Hepatocyte (in vitro differentiated cells): ENCODE measurements at places on chromosomes 4 and X. TPM values are rescaled to one million over a fixed set of nuclear protein-coding genes. Genes with fewer than 3 reads are reported as not detected.
A peak's percentile ranks its signal among the peaks of the same experiment; 100 is the strongest.

Gene FOXR2
- total RNA-seq: not detected in 2 replicates

Gene SLC9A6
- 12.8 and 21.6 TPM in 2 replicates for total RNA-seq

Gene COL4A5
- total RNA-seq: 95.0 and 99.0 TPM in 2 replicates

Gene PAGE4
- 1.0 TPM in 1 of 2 replicates, not detected in the other for total RNA-seq

- H3K36me3 ChIP-seq: no peaks in the 10 kb centered on the region
- no peak for DNase-seq
- no peak overlapping the region for H3K27ac ChIP-seq
- no peak overlapping the region for H3K4me3 ChIP-seq
These were observed 7.6 kb downstream of the PLXNB3 start for GRCh38 chrX:153771415-153772315.

- no peak for DNase-seq
- H3K36me3 ChIP-seq: no peaks in the 10 kb centered on the region
- H3K27me3 ChIP-seq: no peaks in the 10 kb centered on the region
- no peak overlapping the region for H3K4me3 ChIP-seq
- H3K4me1 ChIP-seq: peaks cover 10% of the 10 kb centered on the region
These were observed 174.5 kb downstream of the SMIM20 start for GRCh38 chr4:26088433-26088928.

GRCh38 chr4:42329421-42329820 is 67.9 kb upstream of the SHISA3 start:
- H3K27me3 ChIP-seq: no peaks in the 10 kb centered on the region
- H3K4me1 ChIP-seq: no peaks in the 10 kb centered on the region
- H3K36me3 ChIP-seq: no peaks in the 10 kb centered on the region

DNA sequence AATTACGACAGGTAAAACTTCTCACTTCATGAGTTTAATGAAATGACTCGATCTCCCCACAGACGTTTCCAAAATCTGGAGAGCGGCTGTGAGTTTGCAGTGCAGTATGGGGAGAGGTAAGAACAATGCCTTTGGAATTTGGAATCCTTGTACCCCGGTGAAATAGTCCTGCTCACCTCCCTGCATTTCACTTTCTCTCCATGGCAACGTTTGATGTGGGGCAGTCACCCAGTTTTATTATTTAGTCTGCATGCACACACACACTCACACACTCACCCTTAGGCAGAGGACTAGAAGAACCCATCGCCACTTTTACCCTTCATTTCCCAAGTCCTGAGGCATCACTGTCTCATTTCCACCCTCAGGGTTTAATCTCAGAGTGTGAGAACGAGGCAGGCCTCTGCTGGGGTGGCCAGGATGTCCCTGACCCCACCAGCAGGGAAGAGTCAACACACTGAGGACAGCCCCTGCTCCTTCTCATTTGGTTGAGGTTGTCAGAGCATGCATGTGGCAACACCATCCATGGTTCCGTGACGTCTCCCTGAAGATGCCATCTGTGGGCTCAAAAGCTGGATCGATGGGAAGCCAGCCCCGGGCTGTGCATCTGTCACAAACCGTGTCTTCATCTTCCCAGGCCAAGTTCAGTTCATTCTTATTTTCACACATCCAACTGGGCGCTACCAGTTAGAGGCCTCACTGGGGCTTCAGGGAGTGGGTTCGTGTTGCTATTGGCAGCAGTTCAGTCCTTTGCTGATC is 119.8 kb upstream of the TRIM2 start:
- H3K27ac ChIP-seq: no peak overlapping the region
- no peak for DNase-seq
- H3K27me3 ChIP-seq: no peaks in the 10 kb centered on the region
- no peaks in the 10 kb centered on the region for H3K36me3 ChIP-seq

DNA sequence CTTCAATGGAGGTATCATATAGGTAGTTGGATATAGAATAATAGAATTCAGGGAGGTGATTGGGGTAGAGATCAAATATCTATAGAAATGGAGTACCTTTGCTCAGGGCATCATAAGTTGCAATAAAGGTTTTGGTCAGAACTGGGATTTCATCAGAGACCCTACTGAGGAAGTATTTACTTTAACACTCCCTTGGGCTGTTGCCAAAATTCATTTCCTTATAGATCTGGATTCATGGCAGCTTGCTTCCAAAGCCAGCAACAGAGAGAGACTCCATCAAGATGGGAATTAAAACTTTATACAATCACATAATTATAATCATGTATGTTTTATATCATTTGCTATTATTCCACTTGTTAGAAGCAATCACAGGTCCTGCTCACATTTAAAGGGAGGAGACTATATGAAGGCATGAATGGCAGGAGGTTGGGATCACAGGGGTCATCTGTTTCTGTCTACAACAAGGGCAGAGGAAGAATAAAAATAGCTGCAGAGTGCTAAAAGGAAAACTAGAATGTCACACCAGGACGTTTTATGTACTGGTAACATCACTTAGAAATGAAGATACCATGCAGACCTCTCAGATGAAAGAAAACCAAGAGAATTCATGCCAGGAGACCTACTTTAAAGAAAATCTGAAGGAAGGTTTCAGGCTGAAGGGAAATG is 902.1 kb upstream of the LCORL start:
- no peak overlapping the region for H3K4me3 ChIP-seq
- H3K27me3 ChIP-seq: no peaks in the 10 kb centered on the region
- H3K36me3 ChIP-seq: no peaks in the 10 kb centered on the region
- no peak overlapping the region for H3K27ac ChIP-seq
- H3K4me1 ChIP-seq: no peaks in the 10 kb centered on the region

DNA sequence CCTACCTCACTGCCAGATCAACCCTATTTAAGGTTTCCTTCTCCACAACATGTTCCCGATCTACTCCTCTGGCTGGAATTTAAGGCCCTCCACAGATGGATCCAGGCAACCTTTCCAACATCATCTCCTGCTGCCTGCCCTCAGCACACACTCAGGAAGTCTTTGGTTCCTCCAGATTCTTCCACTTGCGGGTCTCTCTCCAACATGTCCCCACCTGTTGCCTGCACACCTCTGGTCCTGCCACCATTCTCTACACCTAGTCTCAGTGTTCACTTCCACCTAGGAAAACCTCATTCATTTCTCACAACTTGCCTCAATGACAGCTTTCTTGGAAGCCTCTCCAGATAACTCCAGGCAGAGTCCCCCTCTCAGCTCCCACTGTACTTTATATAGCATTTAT is 80.1 kb downstream of the RTL5 start:
- H3K4me3 ChIP-seq: no peak overlapping the region
- H3K27me3 ChIP-seq: no peaks in the 10 kb centered on the region
- no peaks in the 10 kb centered on the region for H3K4me1 ChIP-seq
- H3K36me3 ChIP-seq: no peaks in the 10 kb centered on the region
- no peak overlapping the region for H3K27ac ChIP-seq
- no peak for DNase-seq

DNA sequence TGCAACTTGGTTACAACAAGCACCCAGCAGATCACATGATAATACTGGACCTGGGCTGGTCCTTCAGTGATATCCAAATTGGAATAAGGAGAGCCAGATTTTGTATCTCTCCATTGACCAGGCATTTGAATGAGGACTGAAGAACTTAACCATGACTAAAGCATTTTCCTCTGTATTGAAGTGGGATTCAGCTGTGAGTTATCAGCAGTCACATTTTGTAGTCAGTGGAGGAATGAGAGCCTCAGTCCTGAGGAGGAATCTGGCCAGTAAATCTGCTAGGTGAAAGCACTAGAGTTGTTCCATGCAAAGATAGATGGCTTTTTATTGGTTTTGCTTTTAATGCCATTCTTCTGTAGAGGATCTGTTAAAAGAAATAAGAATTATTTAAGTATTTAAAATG is 1506.0 kb downstream of the PCDH7 start:
- no peaks in the 10 kb centered on the region for H3K4me1 ChIP-seq
- no peaks in the 10 kb centered on the region for H3K27me3 ChIP-seq
- DNase-seq: no peak
- H3K36me3 ChIP-seq: no peaks in the 10 kb centered on the region

- H3K4me3 ChIP-seq: no peak overlapping the region
- no peaks in the 10 kb centered on the region for H3K27me3 ChIP-seq
- H3K36me3 ChIP-seq: no peaks in the 10 kb centered on the region
- peak overlapping the region; percentile 38 for H3K27ac ChIP-seq
These were observed 367.0 kb downstream of the BCOR start for GRCh38 chrX:39730662-39731329.

- no peaks in the 10 kb centered on the region for H3K27me3 ChIP-seq
- no peak overlapping the region for H3K27ac ChIP-seq
- DNase-seq: no peak
- H3K4me3 ChIP-seq: no peak overlapping the region
- H3K36me3 ChIP-seq: no peaks in the 10 kb centered on the region
- H3K4me1 ChIP-seq: no peaks in the 10 kb centered on the region
These were observed 280.7 kb downstream of the RAPGEF2 start for GRCh38 chr4:159383562-159383931.

DNA sequence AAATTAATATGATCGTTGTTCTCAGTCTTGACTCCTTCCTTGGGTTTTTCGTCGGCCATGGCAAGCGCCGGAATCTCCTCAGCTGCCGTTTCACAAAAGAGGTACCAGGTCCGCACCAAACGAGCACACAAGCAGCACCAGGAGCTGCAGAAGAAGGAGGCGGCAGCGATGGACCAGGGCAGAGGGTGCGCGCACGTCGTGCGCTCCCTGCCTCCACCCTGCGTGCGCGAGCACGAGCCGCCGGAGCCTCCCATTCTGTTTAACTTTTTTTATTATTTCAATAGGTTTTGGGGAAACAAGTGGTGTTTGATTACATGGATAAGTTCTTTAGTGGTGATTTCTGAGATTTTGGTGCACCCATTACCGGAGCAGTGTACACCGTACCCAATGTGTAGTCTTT is 158.2 kb downstream of the PLS3 start:
- no peak for DNase-seq
- no peak overlapping the region for H3K27ac ChIP-seq
- no peaks in the 10 kb centered on the region for H3K36me3 ChIP-seq

DNA sequence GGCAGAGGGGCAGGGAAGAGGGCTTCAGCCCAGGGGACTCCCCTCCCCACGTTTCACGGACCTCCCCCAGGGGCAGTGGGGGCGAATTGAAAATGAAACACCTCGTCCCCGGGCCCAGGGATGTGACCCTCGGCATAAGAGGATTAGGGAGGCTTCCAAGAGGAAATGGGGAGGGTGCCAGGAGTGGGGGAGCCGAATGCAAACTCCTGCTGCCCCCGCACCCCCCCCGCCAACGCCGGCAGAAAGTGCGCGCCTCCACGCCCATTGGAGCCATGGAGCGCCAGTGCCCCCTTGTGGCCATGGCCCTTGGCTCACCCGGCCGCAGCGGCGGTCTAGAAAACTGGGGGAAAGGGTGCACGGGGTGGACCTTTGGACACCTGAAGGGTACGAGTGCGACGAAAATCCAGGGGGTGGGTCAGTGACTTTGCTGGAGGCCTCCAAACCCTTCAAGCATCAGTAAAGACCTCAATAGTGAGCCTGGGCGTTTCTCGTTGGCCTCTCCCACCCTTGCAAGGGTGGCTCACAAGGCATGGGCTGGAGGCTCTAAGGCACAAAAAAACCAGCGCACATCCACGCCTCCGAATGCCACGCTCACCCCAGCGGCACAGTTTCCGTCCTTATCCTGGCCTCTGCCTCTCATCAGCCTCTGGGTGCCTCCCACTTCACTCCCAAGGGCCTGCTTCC is 120.8 kb upstream of the PJA1 start:
- H3K4me3 ChIP-seq: no peak overlapping the region
- peaks cover 20% of the 10 kb centered on the region for H3K4me1 ChIP-seq
- H3K27me3 ChIP-seq: no peaks in the 10 kb centered on the region

DNA sequence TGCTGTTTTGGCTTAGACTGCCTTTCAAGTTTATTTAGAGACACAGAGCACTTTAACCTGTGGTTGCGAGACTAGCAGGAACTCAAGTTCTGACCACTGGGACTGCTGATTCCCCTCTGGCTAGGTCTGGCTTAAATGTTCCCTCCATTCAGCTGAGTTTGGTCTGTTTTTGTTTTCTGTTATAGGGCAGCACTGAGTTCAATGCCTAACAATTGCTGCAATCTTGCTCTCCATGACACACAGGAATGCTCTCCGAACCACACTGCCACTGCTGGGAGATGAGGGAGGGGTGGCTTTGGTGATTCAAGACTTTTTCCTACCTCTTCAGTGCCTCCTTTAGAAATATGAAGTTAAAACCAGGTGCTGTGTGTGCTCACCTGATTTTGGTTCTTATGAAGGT is 106.3 kb upstream of the EOLA2 start:
- H3K27ac ChIP-seq: no peak overlapping the region
- no peaks in the 10 kb centered on the region for H3K36me3 ChIP-seq
- no peaks in the 10 kb centered on the region for H3K27me3 ChIP-seq
- H3K4me3 ChIP-seq: no peak overlapping the region
- no peaks in the 10 kb centered on the region for H3K4me1 ChIP-seq
- no peak for DNase-seq

GRCh38 chrX:46788902-46789301 is 30.0 kb upstream of the SLC9A7 start:
- H3K27me3 ChIP-seq: no peaks in the 10 kb centered on the region
- H3K4me1 ChIP-seq: no peaks in the 10 kb centered on the region
- no peak overlapping the region for H3K4me3 ChIP-seq

- no peaks in the 10 kb centered on the region for H3K36me3 ChIP-seq
- no peak for DNase-seq
- H3K27ac ChIP-seq: no peak overlapping the region
- H3K4me3 ChIP-seq: no peak overlapping the region
These were observed 32.5 kb upstream of the AP1AR start for GRCh38 chr4:112199041-112199440.

GRCh38 chr4:108589961-108590360 is 30.4 kb upstream of the RPL34 start:
- H3K27ac ChIP-seq: peak overlapping the region; percentile 70
- no peaks in the 10 kb centered on the region for H3K27me3 ChIP-seq
- H3K36me3 ChIP-seq: no peaks in the 10 kb centered on the region
- H3K4me3 ChIP-seq: no peak overlapping the region
- peak; percentile 34 for DNase-seq

GRCh38 chr4:7158081-7158750 is 34.1 kb upstream of the SORCS2 start:
- peaks cover 6% of the 10 kb centered on the region for H3K4me1 ChIP-seq
- no peak overlapping the region for H3K27ac ChIP-seq
- no peak for DNase-seq
- no peak overlapping the region for H3K4me3 ChIP-seq

DNA sequence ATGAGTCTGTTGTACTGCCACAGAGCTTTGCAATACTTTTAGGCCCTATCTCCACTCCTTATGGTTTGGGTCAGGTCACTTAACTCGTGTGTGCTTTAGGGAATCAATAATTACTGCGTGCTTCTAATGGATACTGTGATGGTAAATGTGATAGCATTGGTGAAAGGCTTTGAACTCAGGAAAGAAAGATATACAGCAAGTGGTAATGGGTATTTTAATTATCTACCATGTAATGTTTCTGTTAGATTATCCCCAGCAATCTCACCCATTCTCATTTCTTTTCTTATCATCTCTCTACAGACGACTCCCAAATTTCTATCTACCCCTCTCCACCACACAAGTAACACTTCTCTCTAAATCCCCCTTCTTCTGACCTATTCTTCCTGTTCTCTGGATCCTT is 128.6 kb downstream of the GPC3 start:
- H3K4me1 ChIP-seq: no peaks in the 10 kb centered on the region
- no peak overlapping the region for H3K27ac ChIP-seq
- H3K27me3 ChIP-seq: no peaks in the 10 kb centered on the region
- no peak overlapping the region for H3K4me3 ChIP-seq
